ENCODE measurements at places on chromosomes 3 and 15.

DNA sequence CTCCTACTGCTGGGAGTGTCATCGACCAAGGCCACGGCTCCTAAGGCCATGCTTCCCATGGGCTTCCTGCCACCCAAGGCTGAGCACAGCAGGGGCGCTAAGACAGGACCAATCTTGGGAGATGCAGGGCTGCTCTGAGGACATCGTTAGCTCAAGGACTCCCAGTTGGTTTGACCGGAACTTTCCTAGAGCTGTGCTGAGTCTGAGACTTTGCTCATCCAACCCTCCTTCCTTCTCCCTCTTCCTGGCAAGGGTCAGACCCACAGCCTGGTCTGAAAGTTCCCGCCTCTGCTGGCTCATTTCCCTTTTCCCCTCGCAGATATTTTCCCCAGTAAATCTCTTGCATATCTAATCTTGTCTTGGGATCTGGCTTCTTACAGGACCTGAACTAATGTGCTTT is 57.2 kb downstream of the EPHB3 start:
- no peak for DNase-seq

DNA sequence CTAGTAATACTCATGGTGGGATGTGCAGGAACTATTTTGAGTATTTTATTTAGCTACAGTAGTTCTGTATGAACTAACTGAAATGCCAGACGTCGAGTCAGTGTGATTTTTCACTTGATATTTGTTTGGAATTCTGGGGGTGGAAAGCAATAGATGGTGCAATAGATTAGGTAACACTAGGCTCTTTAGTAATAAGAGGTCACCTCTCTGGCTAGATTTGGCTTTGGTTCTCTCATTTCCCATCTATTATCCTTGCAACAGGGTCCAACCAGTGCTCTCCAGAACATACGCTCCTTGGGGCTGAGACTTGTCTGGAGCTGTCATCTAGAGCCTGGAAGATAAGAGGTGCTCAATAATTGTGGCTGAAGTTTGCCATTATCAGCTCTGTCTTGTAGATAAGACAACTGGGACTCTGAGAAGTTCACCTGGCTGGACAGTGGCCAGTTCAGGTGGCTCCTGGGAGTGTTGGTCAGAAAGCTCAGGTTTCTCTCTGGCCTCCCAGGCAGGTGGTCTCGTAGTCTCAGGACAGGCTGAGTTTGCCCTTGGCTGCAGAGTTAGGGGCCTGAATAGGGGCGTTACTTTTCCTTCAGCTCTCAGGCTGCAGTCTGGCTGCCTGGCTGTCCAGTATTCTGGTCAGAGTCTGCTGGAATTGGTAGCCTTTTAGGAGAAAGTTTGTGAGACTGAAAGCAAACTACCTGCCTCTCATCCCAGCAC is 277.5 kb upstream of the RGMA start:
- DNase-seq: no peak

- DNase-seq: no peak
These were observed 69.6 kb downstream of the PLOD2 start for GRCh38 chr3:146091397-146091796.

GRCh38 chr3:11431319-11431718 is 159.1 kb downstream of the ATG7 start:
- no peak for DNase-seq

DNA sequence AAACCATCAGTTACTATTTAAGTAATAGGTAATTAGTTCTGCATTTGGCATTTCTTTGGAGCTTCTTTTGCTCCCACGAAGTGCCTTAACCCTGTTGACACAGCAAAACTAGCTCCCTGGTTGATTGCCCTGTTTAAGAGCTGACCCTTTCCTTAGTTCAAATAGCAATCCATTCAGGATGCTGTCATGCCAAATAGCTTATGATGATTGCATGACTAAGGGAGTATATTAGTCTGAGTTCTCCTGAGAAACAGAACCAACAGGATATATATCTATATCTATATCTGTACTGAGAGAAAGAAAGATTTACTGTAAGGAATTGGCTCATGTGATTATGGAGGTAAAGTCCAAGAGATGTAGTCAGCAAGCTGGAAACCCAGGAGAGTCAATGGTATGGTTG is 50.3 kb upstream of the SPRED1 start:
- DNase-seq: no peak

- no peak for DNase-seq
These were observed 33.8 kb downstream of the CYP11A1 start for GRCh38 chr15:74333662-74334061.

DNA sequence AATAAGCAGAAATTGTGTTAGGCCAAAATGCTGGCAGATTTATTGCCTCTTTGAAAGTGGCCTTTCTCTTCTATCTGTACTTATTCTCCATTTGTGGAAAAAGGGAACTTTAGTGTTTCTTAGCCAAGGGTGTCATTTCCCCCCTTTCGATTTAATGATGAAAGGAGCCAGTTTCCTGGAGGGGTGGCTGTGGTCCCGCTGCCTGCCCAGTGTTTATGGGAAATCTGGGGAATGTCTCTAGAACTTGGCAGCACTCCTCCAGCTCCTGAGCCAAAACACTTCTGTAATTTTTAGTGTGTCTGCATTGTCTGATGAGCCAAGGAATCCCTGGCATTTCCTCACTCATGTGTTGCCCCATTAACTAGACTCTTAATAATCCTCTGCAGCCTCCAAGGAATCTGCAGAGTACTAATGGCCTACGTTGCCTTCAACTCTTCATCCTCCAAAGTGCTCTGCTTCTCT is 448.8 kb downstream of the GRM7 start:
- DNase-seq: no peak

- no peak for DNase-seq
These were observed 18.2 kb upstream of the AHSG start for GRCh38 chr3:186594591-186595113.

GRCh38 chr3:13308380-13308801 is 111.7 kb downstream of the NUP210 start:
- DNase-seq: peak; percentile 67

DNA sequence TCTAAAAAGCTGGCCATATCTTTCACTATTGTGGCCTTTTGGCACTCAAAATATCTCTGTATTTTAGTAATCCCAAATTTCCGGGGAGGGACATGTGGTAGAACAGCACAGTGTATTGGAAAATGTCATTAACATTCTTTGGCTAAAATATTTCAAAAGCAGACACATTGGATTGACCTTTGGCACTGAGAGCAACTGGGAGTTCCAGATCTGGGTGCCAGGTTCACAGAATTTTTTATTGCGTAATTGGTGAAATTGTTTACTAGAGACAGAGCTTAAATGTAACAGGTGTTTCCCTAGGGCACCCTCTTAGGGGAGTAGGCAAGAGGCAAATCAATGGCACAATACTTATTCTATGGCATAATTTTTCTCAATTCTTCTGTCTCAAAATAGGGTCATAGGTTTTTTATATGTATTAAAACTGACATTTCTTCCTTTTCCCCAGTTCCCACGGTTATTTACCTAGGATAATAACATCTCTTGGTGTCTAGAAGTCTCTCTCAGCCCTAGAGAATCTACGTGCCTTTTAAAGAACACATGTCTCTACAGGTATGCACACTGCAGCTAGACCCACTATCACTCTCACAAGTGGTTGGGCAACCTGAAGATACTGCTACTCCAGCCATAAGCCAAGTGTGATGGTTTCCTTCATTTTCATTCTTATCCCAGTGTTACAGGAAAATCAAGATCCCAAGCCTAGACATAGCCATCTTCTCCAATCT is 10.6 kb downstream of the RBMS3 start:
- no peak for DNase-seq

GRCh38 chr3:129606636-129607390 is at the start of gene PLXND1:
TSS of gene PLXND1 (minus strand) at chr3:129606676. CDS start at chr3:129606639, 37 bp downstream.
- DNase-seq: peak; percentile 82

GRCh38 chr3:10547841-10548783 is 42.7 kb upstream of the ATP2B2 start:
- DNase-seq: no peak

- DNase-seq: no peak
These were observed 101.6 kb downstream of the RPL22L1 start for GRCh38 chr3:170768334-170768801.

DNA sequence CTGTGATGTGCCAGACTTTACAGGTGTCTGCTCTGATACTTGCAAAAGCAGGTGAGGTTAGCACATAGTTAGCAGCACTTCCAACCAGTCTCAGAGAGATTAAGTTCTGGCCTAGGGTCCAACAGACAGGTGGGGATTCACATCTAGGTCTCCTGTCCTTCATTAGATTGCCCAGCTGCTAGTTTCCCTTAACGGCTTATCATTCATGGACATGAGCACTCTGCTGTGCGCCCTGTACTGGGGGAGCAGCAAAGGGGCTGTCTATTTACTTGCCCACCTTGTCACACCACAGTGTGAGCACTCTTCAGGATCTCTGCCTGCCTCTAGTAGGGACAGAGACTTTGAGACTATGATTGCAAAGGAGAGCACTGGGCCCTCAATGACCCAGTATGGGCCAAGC is 8.7 kb downstream of the SPSB4 start:
- DNase-seq: no peak

- no peak for DNase-seq
These were observed 22.4 kb upstream of the RAB7A start for GRCh38 chr3:128703561-128703960.

- DNase-seq: no peak
These were observed 250.0 kb downstream of the XXYLT1 start for GRCh38 chr3:195020921-195021320.

GRCh38 chr15:41562244-41562643 is 3.2 kb downstream of the TYRO3 start:
- DNase-seq: no peak

- no peak for DNase-seq
These were observed 19.5 kb downstream of the ACVR2B start for GRCh38 chr3:38473229-38473628.

GRCh38 chr15:64324165-64324877 is 31.7 kb downstream of the CSNK1G1 start:
- no peak for DNase-seq

GRCh38 chr15:31024330-31024729 is 32.9 kb upstream of the MTMR10 start:
- DNase-seq: no peak

DNA sequence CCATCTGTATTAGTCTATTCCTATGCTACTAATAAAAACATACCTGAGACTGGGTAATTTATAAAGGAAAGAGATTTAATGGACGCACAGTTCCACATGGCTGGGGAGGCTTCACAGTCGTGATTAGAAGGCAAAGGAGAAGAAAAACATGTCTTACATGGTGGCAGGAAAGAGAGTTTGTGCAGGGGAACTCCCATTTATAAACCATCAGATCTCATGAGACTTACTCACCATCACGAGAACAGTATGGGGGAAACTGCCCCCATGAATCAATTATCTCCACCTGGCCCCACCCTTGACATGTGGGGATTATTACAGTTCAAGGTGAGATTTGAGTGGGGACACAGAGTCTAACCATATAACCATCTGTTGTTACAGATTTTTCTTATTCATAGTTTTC is 42.1 kb upstream of the MB21D2 start:
- no peak for DNase-seq

DNA sequence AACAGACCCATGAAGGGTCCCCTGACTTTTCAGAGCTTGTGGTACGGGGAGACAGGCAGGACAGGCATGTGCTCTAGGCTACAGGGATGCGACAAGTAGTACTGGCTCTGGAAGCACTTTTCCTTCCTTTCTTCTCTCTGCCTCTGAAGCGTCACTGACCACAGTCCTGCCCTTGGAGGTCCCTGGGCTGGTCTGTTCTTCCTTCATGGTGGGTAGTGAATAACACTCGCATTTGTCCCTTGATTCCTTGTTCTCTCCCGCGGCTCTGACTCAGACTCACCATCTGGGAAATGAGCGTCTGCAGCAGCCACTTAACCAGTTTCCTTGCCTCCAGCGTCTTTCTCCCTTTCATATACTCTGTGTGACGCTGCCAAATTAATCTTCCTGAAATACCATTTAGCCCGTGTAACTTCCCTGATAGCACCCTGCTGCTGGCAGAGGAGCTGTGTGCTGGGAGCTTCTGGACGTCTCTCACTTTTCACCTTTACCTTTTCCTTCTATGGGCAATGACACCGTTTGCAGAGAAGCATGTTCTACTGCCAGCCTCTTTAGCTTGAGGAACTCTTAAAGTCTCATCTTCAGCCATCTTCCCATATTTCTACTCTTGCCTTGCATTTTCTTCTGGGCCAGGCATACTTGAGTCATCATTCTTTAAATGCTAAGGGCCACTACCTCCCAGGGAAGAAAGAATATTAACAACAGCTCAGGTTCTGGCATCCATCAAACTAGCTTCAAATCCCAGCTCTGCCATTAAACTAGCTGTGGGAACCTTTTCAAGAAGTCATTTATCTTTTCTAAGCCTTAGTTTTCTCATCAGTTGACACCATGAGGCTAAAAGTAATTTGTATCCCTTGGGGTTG is 33.6 kb downstream of the TMEM45A start:
- DNase-seq: no peak

DNA sequence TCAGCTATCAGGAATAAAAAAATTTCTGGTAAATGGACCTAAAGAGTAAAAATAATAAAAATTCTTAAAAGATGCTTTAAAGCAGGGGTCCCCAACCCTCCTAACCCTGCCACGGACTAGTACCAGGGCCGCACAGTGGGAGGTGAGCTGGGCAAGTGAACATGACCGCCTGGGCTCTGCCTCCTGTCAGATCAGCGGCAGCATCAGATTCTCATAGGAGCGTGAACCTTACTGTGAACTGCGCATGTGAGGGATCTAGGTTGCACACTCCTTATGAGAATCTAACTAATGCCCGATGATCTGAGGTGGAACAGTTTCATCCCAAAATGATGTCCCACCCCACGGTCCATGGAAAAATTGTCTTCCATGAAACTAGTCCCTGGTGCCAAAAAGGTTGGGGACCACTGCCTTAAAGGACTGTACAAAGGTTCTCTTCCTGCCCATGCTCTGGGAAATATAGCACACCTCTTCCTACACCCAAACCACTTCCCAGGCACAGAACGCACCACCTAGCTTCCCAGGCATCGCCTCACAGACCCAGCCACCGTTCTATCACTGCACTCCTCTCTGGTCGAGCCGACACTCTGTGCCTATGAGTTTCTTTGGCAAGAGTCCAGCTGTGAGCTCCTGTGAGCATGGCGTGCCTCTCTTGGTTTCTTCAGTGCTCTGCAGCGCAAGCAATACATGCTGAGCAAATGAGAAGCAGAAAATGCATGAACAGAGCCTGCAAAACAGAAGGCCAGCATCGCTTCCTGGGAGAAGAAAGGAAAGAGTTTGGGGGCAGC is 104.9 kb downstream of the OCA2 start:
- no peak for DNase-seq

GRCh38 chr3:73349657-73350056 is 275.1 kb downstream of the PDZRN3 start:
- DNase-seq: no peak

- no peak for DNase-seq
These were observed 633.9 kb upstream of the TGFBR2 start for GRCh38 chr3:29972320-29972993.

DNA sequence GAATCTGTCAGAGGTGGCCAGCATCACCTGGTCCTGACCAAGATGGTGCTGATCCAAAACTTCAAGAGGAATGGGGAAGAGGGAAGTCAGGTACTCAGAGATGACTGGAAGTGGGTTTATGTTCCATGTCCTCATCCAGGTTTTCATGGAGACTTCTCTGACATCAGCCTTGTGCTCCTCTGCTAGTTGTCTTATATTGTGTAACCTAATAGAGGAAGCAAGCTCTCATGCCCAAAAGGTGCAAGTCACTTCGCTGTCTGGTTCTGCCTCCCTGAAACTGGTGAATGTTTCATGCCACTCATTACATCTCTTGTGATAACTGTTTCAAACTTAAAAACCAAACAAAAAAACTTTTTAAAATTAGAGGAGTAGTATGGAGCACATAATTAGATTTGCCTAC is 127.2 kb upstream of the MANF start:
- DNase-seq: no peak

GRCh38 chr3:197302033-197302432 is 3.6 kb upstream of the DLG1 start:
- no peak for DNase-seq

All from germinal center (tissue), 1 donor.